ENCODE measurements at places on chromosomes 5 and 9.

DNA sequence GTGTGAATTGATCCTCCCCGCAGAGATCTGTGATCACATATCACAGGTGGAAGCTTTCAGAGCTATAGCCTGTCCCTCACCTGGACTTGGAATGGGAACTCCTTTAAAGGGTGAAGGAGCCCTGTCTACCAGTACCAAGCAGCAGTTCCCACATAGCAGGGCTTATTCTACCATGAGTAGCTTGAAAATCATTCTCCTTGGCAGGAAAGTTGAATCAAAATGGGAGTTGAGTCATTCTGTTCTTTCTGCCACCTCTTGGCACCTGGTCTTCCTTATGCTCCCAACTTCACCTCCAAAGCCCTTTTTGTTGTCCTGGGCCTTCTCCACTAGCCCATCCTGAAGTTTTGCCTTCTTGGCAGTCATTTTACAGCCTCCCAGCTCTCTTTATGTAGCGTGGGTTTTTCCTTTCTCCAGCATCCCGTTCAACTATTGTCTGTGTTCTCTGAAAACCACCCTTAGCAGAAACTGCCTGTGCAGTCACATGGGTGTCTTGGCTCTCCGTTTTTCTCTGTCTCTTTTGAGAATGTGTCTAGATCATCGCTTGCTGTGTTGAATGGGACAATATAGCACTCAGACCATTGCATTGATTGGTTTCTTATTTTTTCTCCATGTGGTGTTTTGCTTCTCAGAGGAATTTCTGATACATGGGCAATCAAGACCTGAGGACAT lies 222.2 kb downstream of the AOPEP start:
- no peak for DNase-seq

DNA sequence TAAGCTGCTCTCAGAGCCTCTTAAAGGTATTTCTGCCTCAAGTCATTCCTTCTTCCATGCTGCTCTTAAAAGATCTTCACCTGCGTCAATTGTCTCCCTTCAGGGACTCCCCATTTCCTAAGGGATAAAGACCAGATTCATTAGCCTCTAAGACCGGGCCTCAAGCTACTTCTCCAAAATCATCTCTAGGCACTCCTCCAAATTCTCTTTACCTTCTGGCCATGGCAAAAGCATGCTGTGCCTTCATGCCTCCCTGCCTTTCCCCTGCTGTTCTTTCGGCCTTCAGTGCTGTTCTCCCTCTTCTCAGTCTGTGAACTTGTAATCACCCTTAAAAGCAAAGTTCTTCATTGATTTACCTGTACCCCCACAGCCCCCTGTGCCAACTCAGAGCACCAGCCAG lies 4.4 kb downstream of the TMOD1 start:
- DNase-seq = no peak

- no peak for DNase-seq
Measured at GRCh38 chr5:103298607-103299188, 40.1 kb downstream of the MACIR start.

- DNase-seq = no peak
Measured at GRCh38 chr9:133981958-133982681, 10.0 kb downstream of the VAV2 start.

- no peak for DNase-seq
Measured at GRCh38 chr5:2334719-2335118, 416.8 kb downstream of the IRX2 start.

- DNase-seq = no peak
Measured at GRCh38 chr9:107868186-107868585, 378.6 kb upstream of the KLF4 start.

All from activated CD8-positive, alpha-beta memory T cell treated with anti-CD3 and anti-CD28 coated beads, Interleukin-2, amount 50 U/mL, for 4 hours (primary cell).